ENCODE measurements at places on chromosomes 4 and X. TPM values are rescaled to one million over a fixed set of nuclear protein-coding genes. Genes with fewer than 3 reads are reported as not detected.

The SYTL5 gene
- 17.2 TPM for total RNA-seq

The SLC9B1 gene
- 1.1 TPM for total RNA-seq

DNA sequence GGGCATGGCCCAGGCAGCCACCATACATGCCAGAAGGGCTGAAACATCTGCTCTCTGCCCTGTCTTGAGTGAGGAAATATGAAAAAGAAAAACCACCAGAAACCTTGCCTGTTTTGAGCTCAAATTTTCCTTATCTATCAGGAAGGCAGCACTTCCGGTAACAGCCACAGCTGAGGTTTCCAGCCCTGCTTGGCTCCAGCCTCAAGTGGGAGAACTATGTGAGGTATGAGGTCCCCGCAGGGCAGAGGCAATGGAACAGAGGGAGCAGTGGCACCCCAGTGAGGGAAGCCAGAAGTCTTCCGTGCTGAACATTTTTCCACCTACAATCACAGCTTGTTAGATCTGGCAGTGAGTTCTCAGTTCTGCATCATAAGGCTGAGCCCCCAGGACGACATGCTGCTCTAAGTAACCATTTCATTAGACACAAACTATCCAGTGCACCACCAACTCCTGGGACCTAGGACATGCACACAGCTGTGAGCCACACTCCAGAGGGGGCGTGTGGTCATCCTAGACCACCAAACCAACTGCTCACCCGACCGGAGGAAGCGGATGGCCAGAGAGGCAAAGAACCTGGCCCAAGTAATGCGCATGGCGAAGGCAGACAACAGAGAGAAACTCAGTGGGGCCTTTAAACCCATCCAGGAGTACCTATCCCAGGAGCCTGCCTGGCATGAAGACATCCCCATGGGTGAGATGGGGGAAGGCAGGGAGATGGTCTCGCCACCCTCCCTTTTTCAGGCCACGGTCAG is 22.6 kb downstream of the WDR1 start:
- no peak for DNase-seq

- peak; percentile 19 for DNase-seq
Measured at GRCh38 chr4:185634066-185634652, 98.9 kb upstream of the PDLIM3 start.

- peak; percentile 59 for DNase-seq
Measured at GRCh38 chr4:126583509-126583908, 1049.2 kb upstream of the INTU start.

- no peak for DNase-seq
Measured at GRCh38 chr4:158778156-158778711, 9.4 kb downstream of the FNIP2 start.

- DNase-seq = no peak
Measured at GRCh38 chr4:113587156-113587555, 174.4 kb downstream of the CAMK2D start.

- no peak for DNase-seq
Measured at GRCh38 chr4:105236916-105237311, 90.2 kb downstream of the TET2 start.
